ENCODE measurements at places on chromosomes 4 and X.

DNA sequence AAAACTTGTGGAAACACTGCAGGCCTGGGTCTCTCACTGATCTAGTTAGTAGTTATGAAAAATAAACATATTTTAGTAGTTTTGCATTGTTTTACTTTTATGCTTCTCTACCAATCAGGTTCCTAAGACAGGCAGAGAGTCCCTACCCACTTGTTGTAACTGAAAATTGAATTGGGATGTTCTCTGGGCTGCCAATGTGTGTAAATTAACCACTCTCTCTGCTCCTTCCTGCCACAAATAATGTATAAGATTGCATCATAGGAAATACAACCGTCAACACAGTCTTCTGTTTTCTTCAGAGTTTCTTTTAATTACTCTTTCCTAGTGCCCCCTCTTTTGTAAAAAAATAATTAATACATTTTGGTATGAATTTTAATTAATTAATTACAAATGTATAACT is 677.3 kb downstream of the FSTL5 start:
- no peak for DNase-seq

GRCh38 chrX:30280428-30280827 is 28.8 kb downstream of the NR0B1 start:
- DNase-seq, result no peak

GRCh38 chrX:150546711-150547153 is 21.7 kb upstream of the MTM1 start:
- no peak for DNase-seq

DNA sequence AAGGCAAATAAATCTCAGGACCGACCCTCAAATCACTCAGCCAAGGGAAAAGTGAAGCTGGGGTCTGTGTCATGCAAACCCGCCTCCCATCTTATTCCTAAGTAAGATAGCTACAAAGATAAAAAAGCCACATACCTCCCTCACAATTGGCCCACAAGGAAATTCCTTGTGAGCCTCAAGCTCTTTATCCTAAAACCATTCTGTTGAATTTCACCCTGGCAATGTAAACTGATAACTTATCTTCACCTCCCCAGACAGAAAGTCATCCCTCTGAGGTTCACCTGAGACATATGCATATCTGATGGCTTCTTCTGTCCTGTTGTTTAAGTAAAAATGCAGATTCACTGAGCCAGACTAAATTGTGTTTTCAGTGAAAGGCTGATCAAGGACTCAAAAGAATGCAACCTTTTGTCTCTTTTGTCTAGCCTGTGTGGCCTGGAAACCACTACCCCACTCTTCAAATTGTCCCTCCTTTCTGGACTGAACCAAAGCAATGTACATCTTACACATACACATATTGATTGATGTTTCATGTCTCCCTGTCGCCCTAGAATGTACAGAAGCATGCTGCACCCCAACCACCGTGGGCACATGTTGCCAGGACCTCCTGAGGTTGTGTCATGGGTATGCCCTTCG is 91.3 kb downstream of the MFAP3L start:
- no peak for DNase-seq

DNA sequence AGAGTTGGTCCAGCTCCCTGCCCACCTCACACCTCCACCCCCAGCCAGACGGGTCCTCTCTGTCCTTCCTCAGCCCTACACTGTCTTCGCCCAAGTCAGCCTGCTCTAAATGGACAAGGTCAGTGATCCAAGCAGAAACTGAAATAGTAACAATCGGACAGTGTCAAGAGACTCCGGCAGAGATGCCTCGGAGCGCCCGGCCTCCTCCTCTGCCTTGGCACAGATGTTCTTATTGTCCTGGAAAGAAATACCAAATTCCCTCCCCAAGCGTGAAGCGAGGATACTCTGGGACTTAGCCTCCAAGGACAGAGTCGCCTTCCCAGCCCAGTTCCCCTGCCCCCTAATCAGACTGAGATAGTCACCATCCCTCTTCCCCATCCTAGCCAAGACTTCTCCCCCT is 28.5 kb downstream of the UTP14A start:
- no peak for DNase-seq

All from GF-D8 (cell line).